ENCODE measurements at places on chromosomes 2 and 18.

DNA sequence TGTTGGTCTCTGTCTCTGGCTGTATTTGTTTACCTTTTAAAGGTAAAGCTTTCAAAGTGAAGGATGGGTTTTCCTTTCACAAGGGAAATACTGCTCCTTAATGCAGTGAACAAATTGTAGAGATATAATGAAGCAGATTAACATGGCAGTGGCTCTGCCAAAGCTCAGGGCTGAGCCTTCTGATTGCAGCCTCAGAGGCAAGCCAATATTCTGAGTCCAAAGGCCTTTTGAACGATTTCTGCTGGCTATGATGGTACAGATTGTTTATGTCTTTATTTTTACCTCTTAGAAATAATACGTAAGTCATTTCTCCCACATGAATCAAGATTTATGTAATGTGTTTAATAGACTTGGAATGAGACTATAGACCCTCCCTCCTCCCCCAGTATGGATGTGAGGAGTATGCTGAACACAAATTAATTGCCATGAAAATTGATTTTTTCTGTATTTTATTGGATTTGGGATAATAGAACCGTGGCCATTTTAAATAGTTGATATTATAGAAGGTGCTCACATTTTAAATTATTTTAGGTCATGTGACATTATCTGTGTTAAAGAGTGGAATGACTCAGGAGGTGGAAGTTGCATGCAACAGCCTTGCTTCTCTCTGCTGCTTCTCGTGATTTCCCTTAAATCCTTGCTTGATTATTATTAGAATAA lies 772 bp downstream of the SCN2A start:
- DNase-seq, result no peak

GRCh38 chr18:75533950-75534349 lies 106.4 kb upstream of the SMIM21 start:
- no peak for DNase-seq

- no peak for DNase-seq
Measured at GRCh38 chr18:36848609-36849008, 19.7 kb downstream of the KIAA1328 start.

DNA sequence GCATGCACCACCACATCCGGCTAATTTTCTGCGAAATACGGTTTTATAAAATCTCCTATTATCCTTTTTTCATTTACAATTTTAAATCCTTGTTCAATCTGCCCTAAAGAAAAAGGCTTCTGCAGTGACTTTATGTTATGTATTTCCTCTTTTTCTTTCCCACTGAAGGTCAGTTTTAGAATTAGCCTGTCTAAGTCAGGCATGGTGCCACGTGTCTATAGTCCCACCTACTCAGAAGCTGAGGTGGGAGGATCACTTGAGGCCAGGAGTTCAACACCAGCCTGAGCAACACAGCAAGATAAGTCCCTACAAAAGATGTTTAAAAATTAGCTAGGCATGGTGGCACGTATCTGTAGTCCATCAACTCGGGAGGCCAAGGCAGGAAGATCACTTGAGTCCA lies 39.8 kb upstream of the TNFRSF11A start:
- no peak for DNase-seq

DNA sequence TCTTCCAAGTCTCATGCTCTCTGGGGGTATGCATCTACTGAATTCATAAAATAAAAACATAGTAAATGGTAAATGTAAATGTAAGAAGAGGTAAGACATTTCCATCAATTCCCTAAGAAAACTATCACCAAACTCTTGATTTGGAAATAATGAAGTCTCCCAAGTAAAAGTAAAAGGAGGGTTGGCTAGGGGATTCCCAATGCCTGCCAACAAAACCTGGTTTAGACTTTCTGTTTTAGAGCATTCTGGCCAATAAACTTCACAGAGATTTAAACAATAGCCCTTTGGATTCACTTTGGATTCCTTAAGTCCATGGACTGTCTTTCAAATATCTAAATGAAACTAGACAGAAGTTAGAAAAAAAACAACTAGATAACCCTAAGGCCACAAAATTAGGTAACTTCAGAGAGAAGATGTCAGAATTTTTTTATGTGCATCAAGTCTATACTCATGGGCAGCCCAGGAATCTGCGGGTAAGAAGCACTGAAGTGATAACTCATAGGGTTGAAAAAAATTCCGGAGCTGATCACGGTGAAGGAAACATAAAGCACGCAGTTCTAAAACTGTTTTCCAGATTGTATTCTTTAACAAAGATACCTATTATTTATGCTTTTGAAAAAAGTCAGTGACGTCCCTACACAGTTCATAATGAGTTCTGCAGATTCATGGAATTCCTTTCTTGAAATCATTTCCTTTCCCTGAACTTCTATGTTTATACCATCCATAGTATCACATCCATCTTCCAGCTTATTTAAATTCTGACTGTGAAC lies 263.6 kb downstream of the AFF3 start:
- DNase-seq, result no peak

DNA sequence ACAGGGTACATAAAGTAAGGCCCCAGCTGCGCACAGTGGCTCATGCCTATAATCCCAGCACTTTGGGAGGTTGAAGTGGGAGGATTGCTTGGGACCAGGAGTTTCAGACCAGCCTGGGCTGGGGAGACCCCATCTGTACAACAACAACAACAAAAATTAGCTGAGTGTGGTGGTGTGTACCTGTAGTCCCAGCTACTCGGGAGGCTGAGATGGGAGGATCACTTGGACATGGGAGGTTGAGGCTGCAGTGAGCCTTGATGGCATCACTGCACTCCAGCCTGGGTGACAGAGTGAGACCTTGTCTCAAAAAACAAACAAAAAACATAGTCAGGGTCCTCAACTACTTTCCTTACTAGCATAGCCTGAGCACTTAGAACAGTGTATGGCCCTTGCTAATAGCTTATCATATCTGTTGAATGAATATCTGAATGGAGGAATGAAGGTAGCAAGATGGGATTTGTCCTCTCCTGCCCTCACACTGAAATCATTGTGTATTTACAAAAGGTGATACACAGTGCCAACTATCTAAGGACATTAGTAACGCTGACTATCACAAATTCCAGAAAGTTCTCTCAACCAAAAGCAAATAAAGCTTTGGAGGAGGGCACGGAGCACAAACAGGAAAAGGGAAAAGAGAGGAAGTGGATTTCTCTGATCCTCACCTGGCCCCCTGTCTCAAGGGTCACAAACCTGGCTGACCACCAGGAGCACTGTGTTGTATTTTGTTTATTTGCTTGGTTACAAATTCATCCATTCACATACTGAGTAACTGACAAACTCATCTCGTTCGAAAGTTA lies 38.1 kb downstream of the L3MBTL4 start:
- no peak for DNase-seq

- no peak for DNase-seq
Measured at GRCh38 chr2:1236606-1237005, 176.7 kb upstream of the TPO start.

- no peak for DNase-seq
Measured at GRCh38 chr2:82795446-82795845, 1663.6 kb downstream of the SUCLG1 start.

DNA sequence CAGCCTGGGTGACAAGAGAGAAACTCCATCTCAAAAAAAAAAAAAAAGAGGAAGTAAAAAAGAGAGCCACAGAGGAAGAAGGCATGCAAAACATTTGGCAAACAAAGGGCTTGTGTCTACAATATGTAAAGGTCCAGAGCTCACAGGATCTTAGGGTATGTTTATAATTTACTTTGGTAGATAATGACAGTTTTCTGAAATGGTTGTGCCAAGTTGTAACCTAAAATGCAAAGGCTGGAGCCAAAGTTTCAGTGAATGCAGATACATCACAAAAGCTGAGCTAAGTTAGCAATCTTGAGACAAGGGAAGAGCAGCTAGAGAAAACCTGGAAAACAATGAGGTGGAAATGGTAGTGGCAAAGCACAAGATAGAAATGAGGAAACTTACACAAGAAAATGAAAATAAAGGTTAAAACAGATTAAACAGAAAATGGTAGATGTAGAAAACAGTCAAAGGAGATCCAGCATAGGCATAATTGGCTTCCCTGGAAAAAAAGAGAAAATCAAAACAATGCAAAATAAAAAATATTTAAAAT lies 77.5 kb upstream of the HK2 start:
- no peak for DNase-seq

DNA sequence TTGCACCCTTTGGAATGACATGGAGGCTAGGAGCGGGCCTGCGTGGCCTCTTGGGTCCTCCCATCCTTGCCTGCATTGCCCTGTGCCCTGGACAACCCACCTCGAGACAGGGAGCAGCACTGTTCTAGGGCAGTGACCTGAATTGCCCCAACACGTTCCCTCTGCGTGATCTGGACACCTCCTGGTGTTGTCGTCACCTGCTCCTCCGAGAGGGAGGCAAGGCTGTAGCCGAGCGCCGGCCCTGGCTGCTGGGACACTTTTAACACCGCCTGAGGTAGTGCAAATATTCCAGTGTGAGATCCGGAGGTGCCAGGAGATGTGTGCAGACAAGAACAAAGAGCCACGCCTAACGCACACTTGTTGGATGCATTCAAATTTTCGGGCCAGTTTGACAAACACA lies 131.5 kb downstream of the SMAD7 start:
- no peak for DNase-seq

GRCh38 chr18:9715978-9716774 lies 8.1 kb downstream of the RAB31 start:
- no peak for DNase-seq

DNA sequence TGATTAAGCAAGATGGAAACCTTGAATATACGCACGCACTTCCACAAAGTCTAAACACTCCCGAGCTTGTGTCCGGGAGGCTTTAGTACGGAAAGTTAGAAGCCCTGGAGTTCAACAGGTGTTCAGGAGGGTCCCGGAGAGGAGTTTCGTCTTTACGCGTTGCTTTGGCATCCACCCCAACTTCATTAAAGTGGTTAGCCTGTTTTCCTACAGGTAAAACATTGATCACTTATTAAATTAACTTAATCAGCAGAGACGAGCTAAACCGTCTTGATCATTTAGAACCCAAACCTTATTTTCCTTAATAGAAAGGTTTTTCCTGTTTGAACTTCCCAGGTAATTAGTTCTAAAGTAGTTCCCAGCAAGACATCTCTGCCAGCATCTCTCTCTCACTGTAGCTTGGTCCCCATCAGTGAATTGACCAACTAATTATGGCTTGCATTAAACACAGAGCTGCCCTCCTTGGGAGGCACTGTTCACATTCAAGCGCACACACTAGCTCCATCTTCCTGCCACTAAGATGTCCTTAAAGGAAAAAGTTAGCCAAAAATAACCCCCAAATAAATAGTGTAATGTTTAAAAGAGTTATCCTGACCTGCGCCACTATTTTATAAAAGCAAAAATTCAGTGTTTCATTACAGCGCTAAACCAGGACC lies 1.4 kb downstream of the NPAS2 start:
- no peak for DNase-seq

GRCh38 chr2:46803911-46804670 lies 111.5 kb downstream of the MCFD2 start:
- DNase-seq, result no peak

GRCh38 chr18:48767090-48767690 lies 183.6 kb downstream of the SMAD7 start:
- no peak for DNase-seq

- no peak for DNase-seq
Measured at GRCh38 chr2:83970217-83970929, 488.7 kb downstream of the SUCLG1 start.

GRCh38 chr18:2644535-2644934 lies 11.0 kb upstream of the SMCHD1 start:
- DNase-seq, result no peak

GRCh38 chr2:53202063-53202462 lies 565.5 kb upstream of the CHAC2 start:
- DNase-seq, result no peak

GRCh38 chr2:105904938-105905337 lies 160.2 kb downstream of the NCK2 start:
- DNase-seq, result no peak

- DNase-seq, result no peak
Measured at GRCh38 chr18:70991577-70991976, 702.7 kb downstream of the SOCS6 start.

DNA sequence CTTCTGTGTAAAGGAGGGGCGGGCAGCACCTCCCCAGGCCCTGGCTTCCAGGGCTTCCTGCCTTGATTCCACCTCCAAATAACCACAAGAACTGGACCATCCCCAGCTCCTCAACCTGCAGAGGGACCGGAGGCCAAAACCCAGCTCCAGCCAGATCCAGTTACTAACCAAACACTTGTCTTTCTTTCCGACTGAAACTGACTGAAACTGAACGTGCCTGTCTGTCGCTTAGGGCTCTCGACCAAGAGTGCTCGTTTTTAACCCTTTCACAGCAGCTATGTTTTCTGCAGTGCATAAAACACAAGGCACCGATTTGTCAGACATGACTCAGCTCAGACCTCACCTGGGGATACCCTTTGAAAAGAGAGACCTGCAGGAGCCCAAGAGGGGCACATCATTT lies 249.9 kb upstream of the SIX2 start:
- no peak for DNase-seq

DNA sequence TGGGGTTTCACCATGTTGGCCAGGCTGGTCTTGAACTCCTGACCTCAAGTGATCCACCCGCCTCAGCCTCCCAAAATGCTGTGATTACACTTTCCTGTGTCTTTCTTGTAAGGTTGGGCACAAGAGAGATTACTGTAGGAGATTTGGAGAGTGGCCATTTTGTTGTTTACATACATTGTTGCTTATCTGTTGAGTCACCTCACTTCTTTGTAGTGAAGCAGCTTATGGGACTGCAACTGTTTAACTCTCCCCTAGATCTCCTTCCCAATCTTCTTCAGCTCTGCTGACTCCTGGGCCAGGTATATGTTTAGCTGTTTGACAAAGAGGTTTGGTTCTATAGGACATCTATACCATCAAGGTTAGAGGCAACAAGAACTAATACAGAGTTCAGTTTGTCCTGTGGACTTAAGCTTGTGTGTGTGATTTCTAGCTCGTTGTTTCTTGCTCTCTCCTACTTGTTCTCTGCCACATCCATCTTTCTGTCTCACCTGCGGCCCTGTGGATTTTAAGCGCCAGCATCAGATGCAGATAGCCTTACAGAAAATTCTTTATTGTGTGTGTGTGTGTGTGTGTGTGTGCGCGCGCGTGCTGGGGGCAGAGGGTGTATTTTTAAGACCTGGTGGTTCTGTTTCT lies 95.4 kb downstream of the HAUS1 start:
- no peak for DNase-seq

- DNase-seq, result no peak
Measured at GRCh38 chr2:21787941-21788340, 664.2 kb downstream of the TDRD15 start.

DNA sequence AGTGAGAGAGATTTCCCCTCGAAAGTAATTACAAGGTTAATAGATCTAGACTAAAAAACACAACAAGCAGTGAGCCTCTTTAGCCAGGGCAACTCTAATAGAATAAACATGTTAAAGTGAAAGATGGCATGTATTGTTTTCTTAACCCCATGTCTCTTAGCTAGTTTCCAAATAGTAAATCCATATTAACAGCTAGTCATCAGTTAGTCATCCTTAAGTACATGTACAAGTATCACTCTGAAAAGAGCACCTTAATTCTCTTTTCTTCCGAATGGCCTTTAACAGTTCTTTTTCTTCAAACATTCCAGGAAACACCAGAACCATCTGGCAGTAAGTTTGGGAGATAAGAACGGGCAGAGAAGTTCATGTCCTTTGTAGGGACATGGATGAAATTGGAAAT lies 1480.0 kb downstream of the LRP1B start:
- no peak for DNase-seq

- DNase-seq, result no peak
Measured at GRCh38 chr2:190215620-190216019, 104.0 kb downstream of the HIBCH start.

- no peak for DNase-seq
Measured at GRCh38 chr2:168457190-168457895, 1.3 kb downstream of the CERS6 start.

GRCh38 chr18:24934258-24934932 lies 417.6 kb downstream of the ZNF521 start:
- DNase-seq, result no peak

Measured in cortex of kidney (tissue), 1 donor.